ENCODE measurements at places on chromosomes 4 and X. TPM values are rescaled to one million over a fixed set of nuclear protein-coding genes. Genes with fewer than 3 reads are reported as not detected.
A peak's percentile ranks its signal among the peaks of the same experiment; 100 is the strongest.

BGN gene
- 14.5 TPM for total RNA-seq

CORIN gene
- total RNA-seq, result 0.64 TPM

HERC6 gene
- total RNA-seq, result 6.9 TPM

HSD17B13 gene
- 1.00 TPM for total RNA-seq

ADGRL3 gene
- total RNA-seq, result 21.2 TPM

ZNF674 gene
- 3.3 TPM for total RNA-seq

DNA sequence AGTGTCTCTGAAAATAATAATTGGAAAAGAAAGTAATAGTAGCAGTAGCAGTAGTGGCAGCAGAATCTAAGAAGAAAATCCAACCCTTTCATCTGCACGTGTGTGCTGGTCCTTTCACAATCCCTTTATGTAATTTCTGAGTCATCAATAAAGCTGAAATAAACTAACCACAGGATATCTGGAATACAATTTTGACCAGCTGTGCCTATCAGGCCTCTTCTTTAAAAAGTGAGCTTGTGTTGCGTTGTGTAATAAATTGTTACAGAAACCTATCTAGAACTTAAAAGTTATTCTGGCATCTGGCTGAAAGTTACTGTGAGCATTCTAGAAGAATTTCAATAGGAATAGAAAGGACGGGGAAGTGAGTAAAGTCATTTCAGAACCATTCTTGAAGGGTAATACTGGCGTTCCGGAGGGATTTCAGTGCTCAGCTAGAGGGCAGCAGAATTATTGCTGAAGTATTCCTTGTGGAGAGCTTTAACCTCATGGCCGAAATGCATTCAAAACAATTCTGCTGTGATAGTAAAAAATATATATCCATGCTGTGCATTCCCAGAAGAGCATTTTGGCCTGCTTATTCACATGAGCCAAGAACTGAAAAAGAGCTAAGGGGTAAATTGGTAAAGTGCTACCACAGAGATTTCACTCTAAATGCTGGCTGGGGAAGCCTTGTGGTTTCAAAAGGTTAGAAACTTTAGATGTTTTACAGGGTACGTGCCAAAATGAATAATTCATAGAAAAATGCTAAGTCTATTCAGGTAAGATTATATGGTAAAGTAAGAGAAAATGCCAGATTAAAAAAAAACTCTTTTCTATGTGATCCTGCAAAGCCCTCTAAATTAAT is 260.6 kb downstream of the NKX6-1 start:
- no peaks in the 10 kb centered on the region for H3K36me3 ChIP-seq
- H3K27ac ChIP-seq, result no peak overlapping the region
- no peak overlapping the region for H3K4me3 ChIP-seq
- H3K27me3 ChIP-seq, result no peaks in the 10 kb centered on the region
- no peak for DNase-seq
- no peaks in the 10 kb centered on the region for H3K4me1 ChIP-seq

GRCh38 chrX:119469313-119469635 is 1.0 kb downstream of the SLC25A5 start:
- H3K27me3 ChIP-seq, result no peaks in the 10 kb centered on the region
- no peaks in the 10 kb centered on the region for H3K4me1 ChIP-seq
- no peaks in the 10 kb centered on the region for H3K36me3 ChIP-seq
- H3K27ac ChIP-seq, result peak overlapping the region; percentile 63
- H3K4me3 ChIP-seq, result peak overlapping the region; percentile 85

- no peak overlapping the region for H3K4me3 ChIP-seq
- DNase-seq, result no peak
- H3K4me1 ChIP-seq, result peaks cover 7% of the 10 kb centered on the region
- no peaks in the 10 kb centered on the region for H3K27me3 ChIP-seq
- H3K36me3 ChIP-seq, result no peaks in the 10 kb centered on the region
These were observed 46.9 kb downstream of the JADE3 start for GRCh38 chrX:46959101-46959500.

DNA sequence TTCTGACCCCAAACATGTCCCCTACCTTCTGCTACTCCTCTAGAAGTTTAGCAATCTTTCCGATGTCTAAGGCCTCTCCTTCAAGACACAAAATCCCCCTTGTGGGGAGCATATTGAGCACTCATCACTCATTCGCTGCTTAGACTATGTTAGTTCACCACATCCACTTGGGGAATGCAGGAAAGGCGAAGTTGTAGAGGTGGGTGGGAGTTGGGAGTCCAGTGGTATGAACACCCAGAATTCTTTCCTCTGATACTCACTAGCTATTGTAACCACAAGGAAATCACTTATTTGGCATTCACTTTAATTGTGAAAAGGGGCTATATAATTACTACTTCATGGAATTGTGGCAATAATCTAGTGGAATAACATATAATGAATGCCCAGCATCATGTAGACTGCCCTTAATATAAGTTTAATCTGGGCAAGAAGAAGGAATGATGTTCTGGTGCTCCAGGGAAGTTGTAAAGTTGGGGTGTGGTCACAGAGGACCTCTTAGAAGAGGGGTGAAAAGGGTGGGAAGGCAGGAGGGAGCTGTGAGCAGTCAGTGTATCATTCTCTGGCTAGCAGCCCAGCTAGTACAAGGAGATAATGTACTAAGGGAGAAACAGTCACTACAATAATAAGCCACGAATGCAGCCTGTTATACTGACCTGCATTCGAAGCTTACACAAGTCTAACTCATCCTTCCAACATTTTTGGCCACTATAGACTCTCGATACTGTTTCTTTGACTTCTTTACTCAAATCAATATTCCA is 468.2 kb upstream of the DIPK2B start:
- H3K27me3 ChIP-seq, result no peaks in the 10 kb centered on the region
- H3K4me3 ChIP-seq, result no peak overlapping the region
- H3K27ac ChIP-seq, result no peak overlapping the region

- H3K4me1 ChIP-seq, result no peaks in the 10 kb centered on the region
- no peak overlapping the region for H3K4me3 ChIP-seq
- no peak overlapping the region for H3K27ac ChIP-seq
- DNase-seq, result no peak
These were observed 154.0 kb upstream of the AADAT start for GRCh38 chr4:170243662-170244288.

- no peaks in the 10 kb centered on the region for H3K36me3 ChIP-seq
- no peaks in the 10 kb centered on the region for H3K27me3 ChIP-seq
- peak overlapping the region; percentile 33 for H3K27ac ChIP-seq
- no peak for DNase-seq
These were observed 143.1 kb downstream of the RBM47 start for GRCh38 chr4:40486534-40486933.

GRCh38 chr4:98516042-98516440 is 142.4 kb downstream of the TSPAN5 start:
- H3K27ac ChIP-seq, result peak overlapping the region; percentile 39
- peaks cover 43% of the 10 kb centered on the region for H3K4me1 ChIP-seq
- DNase-seq, result peak; percentile 44

- no peaks in the 10 kb centered on the region for H3K27me3 ChIP-seq
- H3K4me1 ChIP-seq, result no peaks in the 10 kb centered on the region
- no peak overlapping the region for H3K27ac ChIP-seq
These were observed 29.9 kb upstream of the CXXC4 start for GRCh38 chr4:104524591-104524990.

DNA sequence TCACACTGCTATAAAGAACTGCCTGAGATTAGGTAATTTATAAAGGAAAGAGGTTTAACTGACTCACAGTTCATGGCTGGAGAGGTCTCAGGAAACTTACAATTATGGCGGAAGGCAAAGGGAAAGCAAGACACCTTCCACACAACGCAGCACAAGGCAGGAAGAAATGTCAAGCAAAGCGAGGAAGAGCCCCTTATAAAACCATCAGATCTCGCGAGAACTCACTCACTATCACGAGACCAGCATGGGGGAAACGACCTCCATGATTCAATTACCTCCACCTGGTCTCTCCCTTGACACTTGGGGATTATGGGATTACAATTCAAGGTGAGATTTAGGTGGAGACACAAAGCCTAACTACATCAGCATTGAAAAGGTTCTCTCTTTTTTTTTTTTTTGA is 39.6 kb downstream of the PALLD start:
- DNase-seq, result no peak
- H3K36me3 ChIP-seq, result no peaks in the 10 kb centered on the region
- no peak overlapping the region for H3K27ac ChIP-seq
- H3K4me3 ChIP-seq, result no peak overlapping the region

DNA sequence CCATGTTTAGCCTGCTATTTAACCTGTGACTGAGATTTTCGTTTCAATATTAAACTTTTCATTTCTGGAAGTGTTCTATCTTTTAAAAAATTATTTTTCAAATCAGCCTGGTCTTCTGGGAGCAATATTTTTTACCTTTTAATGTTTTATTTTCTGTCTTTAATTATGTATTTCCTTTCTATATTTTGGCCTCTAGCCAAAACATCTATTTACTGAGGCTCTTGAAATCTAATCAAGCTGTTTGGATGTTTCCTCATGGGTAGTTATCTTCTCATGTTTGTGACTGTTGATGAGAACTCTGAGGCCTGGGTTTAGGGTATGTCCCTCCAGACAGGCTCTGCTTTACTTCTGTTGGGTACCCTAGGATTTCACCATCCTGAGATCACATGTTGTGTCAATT is 10.3 kb upstream of the SLC10A4 start:
- no peaks in the 10 kb centered on the region for H3K27me3 ChIP-seq
- H3K27ac ChIP-seq, result no peak overlapping the region
- H3K4me3 ChIP-seq, result no peak overlapping the region
- DNase-seq, result no peak
- no peaks in the 10 kb centered on the region for H3K4me1 ChIP-seq

- no peaks in the 10 kb centered on the region for H3K36me3 ChIP-seq
- peak overlapping the region; percentile 79 for H3K27ac ChIP-seq
- peaks cover 15% of the 10 kb centered on the region for H3K4me1 ChIP-seq
- H3K4me3 ChIP-seq, result no peak overlapping the region
- no peak for DNase-seq
These were observed 134.7 kb downstream of the SHROOM3 start for GRCh38 chr4:76569706-76570105.

DNA sequence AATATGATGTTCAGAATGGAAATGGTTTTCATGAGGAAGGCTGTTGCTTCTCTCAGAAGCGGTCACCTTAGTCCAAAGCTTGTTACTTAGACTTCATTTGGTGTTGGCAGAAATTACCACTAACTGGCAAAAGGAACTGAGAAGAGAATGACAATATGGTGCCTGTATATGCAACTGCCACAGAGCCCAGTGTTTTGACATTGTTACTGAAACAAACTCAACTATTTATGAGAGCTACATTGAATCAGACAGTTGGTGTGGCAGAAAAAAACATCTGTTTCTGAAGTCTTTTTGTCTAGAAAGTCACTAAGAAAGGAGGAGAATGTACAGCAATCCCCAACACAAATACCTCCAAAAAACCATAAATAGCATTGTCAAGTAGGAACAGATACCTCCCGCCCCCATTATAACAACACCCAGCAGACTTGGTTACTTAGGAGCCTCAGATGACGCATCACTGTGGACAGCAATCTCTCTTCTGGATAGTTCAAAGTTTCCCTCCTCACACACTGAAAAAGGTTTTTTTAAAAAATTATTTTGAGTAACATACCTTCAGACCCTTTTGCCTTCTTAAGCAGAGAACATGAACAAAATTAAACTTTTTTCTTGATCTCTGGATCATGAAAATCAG is 92.2 kb downstream of the MAML3 start:
- H3K27me3 ChIP-seq, result no peaks in the 10 kb centered on the region
- H3K36me3 ChIP-seq, result no peaks in the 10 kb centered on the region
- H3K4me1 ChIP-seq, result peaks cover 49% of the 10 kb centered on the region
- no peak overlapping the region for H3K4me3 ChIP-seq

- no peaks in the 10 kb centered on the region for H3K36me3 ChIP-seq
- H3K4me3 ChIP-seq, result no peak overlapping the region
- H3K4me1 ChIP-seq, result peaks cover 17% of the 10 kb centered on the region
- H3K27ac ChIP-seq, result no peak overlapping the region
These were observed 105.0 kb downstream of the PTTG2 start for GRCh38 chr4:38065176-38065575.

GRCh38 chrX:4268676-4269075 is 555.2 kb upstream of the PRKX start:
- no peak for DNase-seq
- H3K4me1 ChIP-seq, result no peaks in the 10 kb centered on the region
- H3K4me3 ChIP-seq, result no peak overlapping the region
- no peaks in the 10 kb centered on the region for H3K36me3 ChIP-seq

DNA sequence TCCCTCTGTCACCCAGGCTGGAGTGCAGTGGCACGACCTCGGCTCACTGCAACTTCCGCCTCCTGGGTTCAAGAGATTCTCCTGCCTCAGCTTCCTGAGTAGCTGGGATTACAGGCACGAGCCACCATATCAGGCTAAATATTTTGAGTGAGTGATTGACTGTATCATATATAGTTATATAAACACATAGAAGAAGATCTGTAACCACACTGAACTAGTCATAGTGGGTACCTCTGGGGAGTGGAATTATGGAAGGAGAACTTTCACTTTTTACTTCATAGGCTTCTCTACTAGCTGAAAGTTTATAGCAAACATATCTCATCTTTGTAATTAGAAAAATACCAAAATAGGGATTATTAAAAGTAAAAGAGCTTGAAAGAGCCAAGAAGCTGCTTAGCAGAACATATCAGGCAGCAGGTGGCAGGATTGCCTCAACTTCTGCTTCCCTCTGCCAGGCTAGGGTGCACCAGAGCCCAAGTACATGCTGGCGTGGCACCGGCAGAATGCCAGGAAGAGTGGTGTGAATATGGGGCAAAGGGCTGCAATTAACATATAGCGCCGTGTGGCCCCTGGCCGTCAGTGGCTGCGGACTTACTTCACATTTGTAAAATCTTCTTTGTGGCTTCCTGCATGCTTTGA is 39.5 kb upstream of the CD40LG start:
- DNase-seq, result no peak
- H3K27ac ChIP-seq, result no peak overlapping the region
- no peaks in the 10 kb centered on the region for H3K36me3 ChIP-seq
- no peaks in the 10 kb centered on the region for H3K27me3 ChIP-seq
- no peak overlapping the region for H3K4me3 ChIP-seq

DNA sequence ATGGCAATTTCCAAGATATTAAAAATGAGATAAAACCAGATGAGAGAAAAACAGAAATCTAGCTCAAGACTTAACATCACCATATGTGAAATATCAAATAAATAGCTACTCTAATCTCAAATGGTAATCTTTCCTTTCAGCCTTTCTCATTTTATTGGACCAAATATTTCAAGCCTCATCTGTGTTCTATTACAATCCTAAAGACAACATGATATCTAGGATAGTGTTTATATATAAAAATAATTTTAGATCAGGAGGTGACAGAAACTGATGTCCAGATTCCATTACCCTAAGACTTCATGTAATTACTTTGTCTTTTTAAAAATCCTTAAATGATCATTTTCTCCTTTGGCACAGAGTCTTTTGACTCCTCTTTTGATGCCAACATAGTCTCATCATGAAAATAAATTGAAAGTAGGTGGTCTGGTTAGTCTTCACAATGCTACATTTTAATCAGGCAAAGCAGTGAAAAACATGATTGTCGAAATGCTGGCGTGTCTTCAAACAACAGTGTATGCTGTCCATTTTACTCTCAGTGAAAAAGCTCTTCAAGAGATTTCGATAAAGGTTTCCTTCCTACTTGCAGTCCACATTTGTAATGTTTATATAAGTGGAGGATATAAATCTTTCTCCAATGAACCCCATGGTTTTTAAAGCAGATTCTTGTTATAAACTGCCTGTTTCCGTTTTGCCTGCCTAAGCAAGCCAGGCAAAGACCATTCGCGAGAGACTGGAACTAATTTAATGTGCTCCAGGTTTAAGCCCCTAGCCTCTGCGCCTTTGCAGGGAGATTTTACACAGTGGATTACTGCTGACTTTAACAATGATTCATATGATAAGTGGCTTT is 169.8 kb downstream of the SCFD2 start:
- no peaks in the 10 kb centered on the region for H3K36me3 ChIP-seq
- no peak overlapping the region for H3K4me3 ChIP-seq
- no peaks in the 10 kb centered on the region for H3K4me1 ChIP-seq
- peak; percentile 19 for DNase-seq
- no peaks in the 10 kb centered on the region for H3K27me3 ChIP-seq

GRCh38 chr4:114378305-114378903 is 220.2 kb upstream of the UGT8 start:
- H3K27me3 ChIP-seq, result no peaks in the 10 kb centered on the region
- H3K36me3 ChIP-seq, result no peaks in the 10 kb centered on the region
- no peaks in the 10 kb centered on the region for H3K4me1 ChIP-seq

Data from hepatocyte (in vitro differentiated cells).